PC-3 (cell line): ENCODE measurements at places on chromosomes 12 and 14. TPM values are rescaled to one million over a fixed set of nuclear protein-coding genes. Genes with fewer than 3 reads are reported as not detected.

DNA sequence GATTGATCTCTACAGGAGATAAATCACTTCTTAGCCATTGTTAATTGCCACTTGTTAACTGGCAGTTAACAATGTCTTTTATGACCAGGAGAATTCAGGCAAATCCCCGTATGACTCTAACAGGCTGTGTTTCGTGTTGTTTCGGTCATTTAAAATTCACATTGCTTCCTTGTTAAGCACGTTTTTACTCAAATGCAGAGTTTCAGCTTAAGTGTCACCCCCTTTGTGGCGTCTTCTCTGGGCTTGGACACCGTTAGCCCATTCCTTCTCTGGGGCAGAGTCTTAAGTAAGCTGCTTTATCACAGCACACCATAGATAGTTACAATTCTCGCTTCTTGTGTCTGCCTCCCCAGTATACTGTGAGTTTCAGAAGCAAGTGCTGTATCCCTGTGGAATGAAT lies 205.4 kb downstream of the EPS8 start:
- DNase-seq, result no peak

DNA sequence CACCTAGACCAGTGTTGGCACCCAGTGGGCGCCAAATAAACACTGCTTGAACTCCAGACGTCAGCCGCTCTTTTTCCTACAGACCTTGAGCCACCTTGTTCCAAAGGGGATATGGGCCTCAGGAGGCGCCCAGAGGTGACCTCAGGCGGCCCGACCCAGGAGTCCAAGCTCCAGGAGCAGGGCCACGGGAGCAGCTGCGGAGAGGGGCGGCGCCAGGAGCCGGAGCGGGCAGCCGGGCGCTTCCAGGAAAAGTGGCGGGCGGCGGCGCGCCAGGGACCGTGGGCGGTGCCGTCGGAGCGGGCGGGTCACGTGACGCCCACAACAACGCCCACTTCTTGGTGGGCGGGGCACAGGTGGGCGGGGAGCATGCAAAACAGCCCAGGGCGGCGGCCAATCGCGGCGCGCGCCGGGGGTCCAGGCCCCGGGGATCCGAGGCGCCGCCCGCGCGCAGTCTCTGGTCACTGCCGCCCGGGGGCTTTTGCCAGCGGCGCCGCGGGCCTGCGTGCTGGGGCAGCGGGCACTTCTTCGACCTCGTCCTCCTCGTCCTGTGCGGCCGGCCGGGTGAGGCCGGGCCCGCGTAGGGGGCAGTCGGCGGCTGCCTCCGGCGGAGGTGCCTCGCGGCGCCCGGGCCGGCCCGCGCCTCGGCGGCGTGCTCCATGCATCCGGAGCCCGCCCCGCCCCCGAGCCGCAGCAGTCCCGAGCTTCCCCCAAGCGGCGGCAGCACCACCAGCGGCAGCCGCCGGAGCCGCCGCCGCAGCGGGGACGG lies at the start of gene ORAI1:
ORAI1 (plus strand) TSS at position 444 of the 766 bp plus-strand sequence.
- DNase-seq, result peak; percentile 99

DNA sequence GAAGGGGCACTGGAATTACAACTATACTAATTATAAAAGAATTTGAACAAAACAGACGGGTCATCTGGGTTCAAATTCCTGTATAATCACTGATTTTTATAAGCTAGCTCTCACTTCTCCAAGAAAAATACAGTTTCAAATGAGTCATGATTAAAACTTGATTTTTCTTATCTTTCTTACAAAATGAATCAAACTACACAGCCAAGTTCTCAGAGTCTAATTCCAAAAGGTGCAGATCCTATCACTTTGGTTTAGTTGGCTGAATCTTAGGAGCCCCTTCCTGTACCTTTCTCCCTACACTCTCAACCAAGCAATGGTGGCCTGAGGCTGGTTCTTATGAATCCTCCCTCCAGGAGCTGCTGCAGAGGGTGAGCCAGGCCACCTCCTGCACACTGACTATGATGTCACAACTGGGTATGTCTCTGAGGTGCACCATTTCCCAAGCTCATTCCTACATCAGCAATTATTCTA lies 43.8 kb upstream of the BMP4 start:
- DNase-seq, result no peak

GRCh38 chr14:100104006-100104352 lies 38.8 kb downstream of the EVL start:
- DNase-seq, result no peak

- peak; percentile 34 for DNase-seq
Measured at GRCh38 chr12:31524791-31525495, 66.0 kb downstream of the DENND5B start.

DNA sequence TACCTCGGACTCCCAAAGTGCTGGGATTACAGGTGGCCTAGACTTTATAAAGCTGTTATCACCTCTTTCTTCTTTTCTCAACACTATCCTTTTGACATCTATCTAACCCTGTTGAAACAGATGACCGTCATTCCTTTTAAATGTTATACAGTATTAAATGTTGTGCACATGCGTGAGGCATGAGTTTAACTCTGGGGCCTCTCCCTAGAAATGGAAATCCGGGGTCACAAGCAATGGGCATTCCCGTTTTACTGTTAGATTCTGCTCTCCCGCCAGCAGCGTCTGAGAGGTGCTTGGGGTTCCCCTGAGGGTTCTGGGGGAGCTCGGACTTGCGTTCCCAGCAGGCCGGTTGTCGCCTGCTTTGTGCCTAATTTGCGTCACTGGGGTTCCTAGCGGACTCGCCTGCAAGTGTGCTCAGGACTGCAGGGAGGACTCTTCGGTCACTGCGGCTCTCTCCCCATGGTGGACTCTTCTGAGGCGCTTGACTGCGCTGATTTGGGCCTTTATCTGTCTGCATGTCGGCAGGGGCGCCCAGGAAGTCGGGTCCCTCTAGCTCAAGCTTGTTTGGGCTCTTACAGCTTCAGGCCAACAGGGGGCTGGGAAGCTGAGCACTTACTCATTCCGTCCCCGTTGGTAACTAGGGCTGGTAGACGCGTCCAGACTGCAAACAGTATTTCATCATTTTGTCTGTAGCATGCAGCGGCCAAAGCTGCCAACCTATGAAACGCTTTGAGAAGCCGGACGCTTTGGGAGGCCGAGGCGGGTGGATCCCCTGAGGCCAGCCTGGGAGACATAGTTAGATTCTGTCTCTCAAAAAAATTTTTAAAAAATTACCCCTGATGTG lies 1.2 kb upstream of the RAN start:
- DNase-seq, result peak; percentile 61

The CD163L1 gene
- total RNA-seq, result 0.35 and 0.66 TPM in 2 replicates

The KRT74 gene
- not detected in 2 replicates for total RNA-seq

The GDF3 gene
- not detected in 2 replicates for total RNA-seq
